Activated CD4-positive, alpha-beta T cell treated with anti-CD3 and anti-CD28 coated beads, Interleukin-2, amount 50 U/mL, for 24 hours (primary cell): ENCODE measurements at places on chromosomes 6 and 20.

GRCh38 chr6:110944681-110945151 is 13.8 kb upstream of the GTF3C6 start:
- DNase-seq = no peak

DNA sequence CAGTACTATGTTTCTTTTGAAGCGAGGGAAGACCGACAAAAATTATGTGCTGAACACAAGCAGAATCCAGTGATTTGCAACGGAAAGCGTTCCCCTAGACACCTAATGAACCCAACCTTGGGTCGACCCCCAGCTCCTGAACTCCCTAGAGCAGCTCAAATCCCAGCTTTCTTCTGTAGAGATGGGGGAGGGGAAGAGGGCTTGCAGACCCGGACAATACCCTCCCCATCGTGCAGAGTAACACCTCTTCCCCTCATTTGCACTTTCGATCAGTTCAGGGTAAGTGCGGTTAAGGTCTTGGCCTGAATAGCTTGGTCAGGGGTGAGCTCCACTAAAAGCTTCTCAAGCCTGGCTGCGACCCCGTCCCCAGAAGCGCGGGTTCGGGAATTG is 404 bp downstream of the CEP162 start:
- DNase-seq = no peak

GRCh38 chr20:3011752-3012151 is 31.7 kb upstream of the GNRH2 start:
- peak; percentile 6 for DNase-seq

DNA sequence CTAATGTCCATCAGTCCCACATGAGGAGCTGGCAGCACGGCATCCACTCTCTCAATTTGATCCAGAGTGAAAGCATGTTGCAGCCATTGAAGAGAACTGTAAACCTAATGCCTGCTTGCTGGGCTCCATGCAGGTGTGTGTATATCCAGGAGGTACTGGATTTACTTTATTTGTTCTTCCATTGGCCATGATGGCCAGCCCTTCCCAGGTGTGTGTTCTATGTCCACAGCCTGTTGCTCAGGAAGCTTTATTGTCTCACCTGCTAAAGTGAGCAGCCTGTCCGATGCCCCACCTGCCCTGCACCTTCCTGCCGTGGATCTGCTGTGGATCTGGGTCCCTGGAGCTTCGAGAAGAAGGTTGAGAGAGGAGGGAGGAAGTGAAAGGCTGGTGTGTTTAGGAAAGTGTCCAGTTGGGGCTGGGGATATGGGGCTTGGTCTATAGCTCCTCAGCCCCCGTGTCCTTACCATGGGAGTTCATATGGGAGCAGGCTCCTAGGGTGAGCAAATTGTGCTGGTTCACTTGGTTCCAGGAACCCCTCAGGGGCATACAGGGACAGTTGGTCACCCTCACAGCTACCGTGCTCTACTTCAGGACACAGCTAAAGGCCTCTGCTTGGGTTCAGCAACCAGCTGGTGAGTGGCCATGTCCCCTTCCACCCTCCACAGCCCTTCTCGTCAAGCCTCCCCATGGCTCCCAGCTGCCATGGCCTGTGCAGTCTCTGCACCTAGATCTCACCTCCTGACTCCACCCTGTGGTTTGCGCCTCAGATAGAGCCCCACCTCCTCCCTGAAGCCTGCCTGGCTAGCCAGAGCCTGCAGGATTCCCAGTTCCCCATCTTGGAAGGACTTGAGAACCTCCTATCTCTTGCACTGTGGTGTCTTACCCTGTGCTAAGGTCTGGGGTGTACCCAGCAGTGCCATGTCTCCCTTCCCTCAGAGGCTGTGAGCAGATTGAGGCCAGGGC is 12.7 kb downstream of the TREML2 start:
- no peak for DNase-seq

DNA sequence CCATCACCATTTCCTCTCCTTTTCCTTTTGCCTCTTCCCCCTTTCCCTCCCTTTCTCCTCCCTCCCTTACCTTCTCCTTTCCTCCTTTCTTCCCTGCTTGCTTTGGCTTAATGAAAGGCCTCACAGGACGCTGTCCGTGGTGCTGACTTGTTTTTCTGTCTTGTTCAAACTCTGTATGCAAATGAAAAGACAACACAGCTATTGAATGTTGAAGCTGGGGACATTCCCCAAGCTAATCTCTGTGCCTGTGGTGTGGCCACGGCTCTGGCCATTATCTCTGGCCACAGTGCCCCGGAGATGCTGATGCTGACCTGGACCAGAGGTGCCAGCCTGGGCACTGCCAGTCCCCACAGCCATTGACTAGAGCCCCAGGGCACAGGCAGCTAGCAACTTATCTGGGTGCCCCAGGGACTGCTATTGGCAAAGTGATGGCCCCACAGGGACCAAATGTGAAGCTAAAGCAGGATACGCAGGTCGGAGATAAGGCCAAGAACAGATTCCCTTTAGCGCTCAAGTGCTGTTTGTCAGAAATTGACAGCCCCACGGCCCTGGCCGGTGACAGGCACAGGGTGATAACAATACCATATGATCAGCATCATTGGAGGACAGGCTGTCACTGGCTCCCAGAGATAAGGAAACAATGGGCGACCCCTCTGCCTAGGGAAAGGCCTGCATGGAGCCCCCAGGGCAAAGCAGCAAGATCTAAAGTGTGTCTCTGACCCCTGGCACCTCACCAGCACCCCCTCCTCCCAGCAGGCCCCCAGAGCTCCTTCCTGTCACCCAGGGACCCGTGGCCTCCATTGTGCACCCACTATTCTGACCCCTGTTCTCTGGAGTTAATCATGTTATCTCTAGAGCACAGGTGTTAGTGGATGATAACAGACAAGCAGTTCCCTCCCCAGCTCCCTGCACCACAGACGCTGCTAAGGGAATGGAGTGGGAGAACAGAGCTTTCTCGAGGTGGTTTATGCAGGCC is 31.6 kb upstream of the SLC32A1 start:
- peak; percentile 30 for DNase-seq

GRCh38 chr6:56695702-56696101 is 53.0 kb upstream of the DST start:
- DNase-seq = no peak

DNA sequence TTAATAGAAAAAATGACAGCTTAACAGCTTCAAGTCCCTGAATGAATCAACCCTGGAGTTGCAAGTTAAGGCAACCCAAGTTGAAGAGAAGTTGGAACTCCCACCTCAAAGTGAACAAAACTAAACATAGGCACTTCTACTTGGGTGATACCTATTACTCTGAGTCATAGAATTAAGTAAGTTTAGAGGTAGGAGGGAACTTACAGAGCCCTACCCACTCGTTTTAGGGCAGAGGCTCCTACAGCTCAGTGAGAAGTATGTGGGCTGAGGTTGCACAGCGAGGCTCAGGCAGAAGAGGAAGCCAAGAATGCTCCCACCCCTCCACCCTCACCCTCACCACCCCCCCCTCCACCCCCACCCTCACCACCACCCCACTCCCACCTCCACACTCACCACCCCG is 42.2 kb downstream of the NFATC2 start:
- DNase-seq = no peak

DNA sequence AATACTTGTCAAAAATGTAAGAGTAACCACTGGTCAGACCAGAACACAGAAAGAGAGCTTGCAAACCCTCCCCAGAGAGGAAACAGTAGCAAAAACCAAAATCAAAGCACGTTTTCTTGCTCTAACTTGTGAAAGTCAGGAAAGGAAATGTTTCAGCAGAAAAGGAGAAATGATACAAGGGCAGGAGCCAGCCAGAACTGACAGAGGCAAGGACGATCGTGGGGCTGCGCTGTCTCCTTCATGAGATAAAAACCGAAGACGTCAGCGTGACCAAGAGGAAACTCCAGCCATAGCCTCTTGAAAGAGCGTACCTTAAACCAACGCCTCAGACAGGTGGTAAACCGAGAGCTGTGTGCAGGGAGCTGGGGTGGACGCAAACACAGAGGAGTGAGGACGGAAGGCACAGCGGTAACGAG is 27.5 kb downstream of the LAMA5 start:
- no peak for DNase-seq
